ENCODE measurements at places on chromosomes 7 and 10.

GRCh38 chr7:43492896-43493295 is 90.0 kb upstream of the STK17A start:
- no peak for DNase-seq

DNA sequence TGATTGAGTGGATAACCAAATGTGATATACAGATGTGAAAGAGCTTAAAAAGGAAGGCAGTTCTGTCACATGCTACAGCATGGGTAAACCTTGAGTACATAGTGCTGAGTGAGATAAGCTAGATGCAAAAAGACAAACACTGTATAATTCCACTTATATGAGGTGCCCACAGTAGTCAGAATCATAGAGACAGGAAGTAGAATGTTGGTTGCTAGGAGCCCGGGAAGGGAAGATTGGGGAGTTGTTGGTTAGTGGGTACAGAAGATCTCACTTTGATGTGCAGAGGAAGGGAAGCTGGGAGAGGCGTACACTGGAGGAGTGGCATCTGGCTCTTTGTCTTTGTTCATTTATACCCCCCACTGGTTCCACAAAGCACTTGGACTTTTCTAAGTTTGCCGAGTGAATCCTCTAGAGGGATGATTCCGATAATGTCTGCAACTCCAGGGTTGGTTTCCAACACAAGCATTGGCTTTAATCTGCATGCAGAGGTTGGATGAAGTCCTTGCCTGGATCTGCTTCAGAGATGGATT is 39.5 kb downstream of the TSPAN14 start:
- DNase-seq, result no peak

DNA sequence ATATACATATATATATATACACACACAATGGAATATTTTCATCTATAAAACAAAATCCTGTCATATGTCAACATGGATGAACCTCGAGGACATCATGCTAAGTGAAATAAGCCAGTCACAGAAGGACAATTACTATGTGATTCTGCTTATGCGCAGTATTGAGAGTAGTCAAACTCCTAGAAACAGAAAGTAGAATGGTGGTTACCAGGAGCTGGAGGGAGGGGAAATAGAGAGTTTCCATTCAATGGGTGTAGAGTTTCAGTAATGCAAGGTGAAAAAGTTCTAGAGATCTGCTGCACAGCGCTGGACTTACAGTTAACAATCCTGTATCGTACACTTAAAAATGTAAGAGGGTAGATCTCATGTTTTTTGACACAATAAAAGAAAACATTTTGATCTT is 181.9 kb downstream of the CDCA7L start:
- no peak for DNase-seq

- DNase-seq, result no peak
These were observed 84.7 kb downstream of the MAPK8 start for GRCh38 chr10:48390933-48391845.

GRCh38 chr10:98460837-98461499 is 14.2 kb upstream of the HPS1 start:
- DNase-seq, result no peak

GRCh38 chr10:126969310-126969709 is 64.1 kb downstream of the DOCK1 start:
- no peak for DNase-seq

DNA sequence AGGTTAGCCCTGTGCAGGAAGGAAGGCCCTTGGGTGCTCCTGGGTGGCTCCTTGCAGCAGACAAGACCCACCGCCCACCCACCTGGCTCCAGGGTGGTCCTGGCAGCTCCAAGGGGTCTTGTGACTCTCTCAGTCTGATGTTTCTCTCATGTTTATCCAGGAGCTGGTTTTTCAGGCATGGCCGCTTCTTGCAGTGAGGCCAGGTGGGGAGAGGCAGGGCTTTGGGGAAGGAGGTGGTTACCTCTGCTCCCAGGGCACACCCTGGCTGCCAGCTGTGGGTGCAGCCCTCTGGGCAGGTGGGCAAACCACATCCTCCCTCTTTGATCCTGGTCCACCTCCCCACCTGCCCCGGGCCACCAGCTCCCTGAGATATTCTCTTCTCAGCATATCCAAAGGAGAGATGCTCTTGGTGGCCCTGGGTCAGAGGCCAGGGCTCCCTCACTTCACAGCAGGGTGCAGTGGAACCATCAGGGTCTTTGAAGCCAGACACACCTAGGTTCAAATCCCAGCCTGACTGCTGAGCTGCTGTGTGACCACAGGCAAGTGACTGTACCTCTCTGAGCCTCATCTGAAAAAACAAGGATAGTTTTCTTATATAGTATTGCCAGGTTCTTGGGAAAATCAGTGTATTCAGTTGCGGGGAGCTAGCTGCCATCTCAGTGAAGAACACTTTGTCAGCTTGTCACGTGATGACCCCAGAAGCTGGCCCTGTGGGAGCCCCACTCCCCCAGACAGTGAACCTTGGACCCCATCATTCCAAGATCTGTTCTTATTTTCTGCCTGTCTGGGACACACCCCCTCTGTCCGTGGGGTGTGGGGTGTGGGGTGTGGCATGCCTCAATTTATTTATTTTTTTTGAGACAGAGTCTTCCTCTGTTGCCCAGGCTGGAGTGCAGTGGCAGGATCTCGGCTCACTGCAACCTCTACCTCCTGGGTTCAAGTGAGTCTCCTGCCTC is 11.5 kb downstream of the GTF2IRD1 start:
- no peak for DNase-seq

GRCh38 chr10:31304291-31304970 is 14.6 kb upstream of the ZEB1 start:
- no peak for DNase-seq
